Esophagus squamous epithelium (tissue), 5 donors: ENCODE measurements at places on chromosomes 3 and 15.

DNA sequence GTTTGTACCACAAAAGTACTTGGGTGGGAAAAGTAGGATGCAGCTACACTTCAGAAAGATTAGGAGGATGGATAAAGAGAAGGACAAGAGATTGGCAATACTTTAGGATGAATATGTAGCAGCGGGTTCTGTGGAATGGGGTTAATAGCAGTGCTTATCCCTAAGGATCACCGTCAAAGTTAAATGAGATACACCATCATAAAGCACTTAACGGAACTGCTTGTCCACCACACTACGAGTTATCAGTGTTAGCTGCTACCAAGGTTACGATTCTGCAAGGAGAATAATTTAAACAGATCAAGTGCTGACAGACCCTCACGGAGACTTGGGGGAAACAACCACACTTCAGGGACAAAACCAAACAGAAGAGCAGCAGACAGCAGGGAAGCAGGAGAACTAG is 963 bp downstream of the SHQ1 start:
- DNase-seq: no peak

DNA sequence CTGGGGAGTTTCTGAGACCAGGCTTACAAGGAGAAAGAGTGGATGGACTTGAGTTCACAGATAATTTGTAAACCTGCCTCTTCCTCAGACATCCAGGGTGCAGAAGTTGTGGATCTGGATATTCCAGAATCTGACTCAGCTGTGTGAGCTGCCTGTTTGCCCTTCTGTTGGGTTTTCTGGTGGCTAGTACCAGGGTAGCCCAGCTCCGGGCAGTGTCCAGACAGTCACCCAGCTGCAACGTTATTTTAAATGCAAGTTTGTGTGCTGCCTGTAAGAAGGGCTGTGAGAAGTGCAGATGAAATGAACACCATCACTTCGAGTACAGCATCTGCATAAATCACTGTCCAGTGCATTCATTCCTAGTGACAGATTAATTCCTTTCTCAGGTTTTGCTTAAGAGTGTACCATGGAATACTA is 1053.0 kb downstream of the TUSC7 start:
- DNase-seq: no peak

GRCh38 chr3:126685021-126685420 is 19.0 kb upstream of the CHCHD6 start:
- no peak for DNase-seq

- no peak for DNase-seq
These were observed 130.0 kb upstream of the KCNMB2 start for GRCh38 chr3:178406206-178406605.

- no peak for DNase-seq
These were observed 26.2 kb downstream of the RARB start for GRCh38 chr3:25454005-25454927.

- no peak for DNase-seq
These were observed 121.3 kb downstream of the RPLP1 start for GRCh38 chr15:69573815-69574475.

GRCh38 chr15:31328969-31329639 is 2.5 kb downstream of the KLF13 start:
- DNase-seq: no peak

DNA sequence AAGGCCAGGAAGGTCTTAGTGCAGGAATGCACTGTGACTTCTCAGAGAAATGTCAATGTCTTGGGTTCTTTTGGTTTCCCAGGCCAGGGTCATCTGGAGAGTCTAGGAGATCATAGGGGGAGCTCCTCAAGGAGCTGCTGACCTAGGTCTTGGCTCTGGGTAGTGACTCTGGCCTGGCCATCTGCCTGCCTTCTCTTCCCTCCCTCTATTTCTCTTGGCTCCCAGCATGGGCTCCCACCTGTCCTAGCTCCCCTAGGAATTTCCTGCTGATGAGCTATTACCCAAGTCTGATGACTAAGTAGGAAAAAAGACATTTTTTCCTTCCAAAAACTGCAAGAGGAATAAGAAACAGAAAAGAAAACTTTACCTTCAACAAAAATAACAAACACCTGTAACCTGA is 57.4 kb downstream of the BSN start:
- no peak for DNase-seq

- no peak for DNase-seq
These were observed 46.0 kb downstream of the RARB start for GRCh38 chr3:25474052-25474451.

- no peak for DNase-seq
These were observed 377.8 kb upstream of the POU1F1 start for GRCh38 chr3:87654184-87654583.

- DNase-seq: no peak
These were observed 24.1 kb downstream of the ALS2CL start for GRCh38 chr3:46669191-46669999.

DNA sequence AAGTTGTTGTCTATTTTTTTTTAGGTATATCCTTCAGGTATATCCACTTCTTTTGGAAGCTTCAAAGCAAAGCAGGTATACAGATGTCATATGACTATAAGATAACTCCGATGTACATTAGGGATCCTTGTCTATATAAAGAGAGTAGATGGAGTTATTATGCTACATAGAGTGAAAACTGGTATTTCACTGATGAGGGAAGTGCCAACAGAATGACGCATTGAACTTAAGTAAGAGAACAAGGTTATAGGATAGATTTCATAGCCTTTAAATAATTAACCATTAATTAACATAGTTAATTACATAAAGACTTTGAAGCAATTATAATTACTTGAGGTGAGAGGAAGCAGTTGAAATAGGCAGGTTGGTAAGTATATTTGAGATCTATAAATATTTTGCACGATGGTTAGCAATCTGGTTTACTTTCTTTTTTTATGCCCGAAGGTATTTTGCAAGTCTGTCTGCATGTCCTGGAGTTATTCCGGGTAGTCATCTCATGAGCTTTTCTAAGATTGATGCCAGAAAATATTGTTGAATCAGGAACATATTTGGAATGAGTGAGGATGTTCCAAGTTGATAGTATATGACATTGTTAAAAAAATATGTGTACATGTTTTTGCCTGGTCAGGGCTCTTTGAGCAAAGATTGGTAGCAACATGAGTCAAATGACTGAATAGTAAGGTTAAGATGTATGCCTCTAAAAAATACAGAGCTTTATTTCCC is 299.5 kb upstream of the KCNMB2 start:
- DNase-seq: no peak

DNA sequence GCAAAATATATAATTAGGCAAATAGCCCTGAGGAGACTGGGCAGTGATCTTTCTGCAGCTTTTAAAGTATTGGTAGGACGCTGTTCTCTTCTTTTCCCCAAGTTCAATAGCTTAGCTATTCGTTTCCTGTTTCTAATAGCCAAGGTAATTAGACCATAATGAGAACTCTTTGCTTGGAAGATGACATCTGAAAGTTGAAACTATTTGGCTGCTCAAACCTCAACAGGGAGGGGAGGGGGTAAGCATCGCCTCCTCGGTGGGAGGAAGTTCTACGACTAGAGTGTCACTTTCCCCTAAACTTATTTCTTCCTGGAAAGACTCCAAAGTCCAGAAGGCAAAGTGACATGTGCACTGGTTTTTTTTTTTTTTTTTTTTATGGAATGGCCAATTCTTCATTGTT is 22.8 kb upstream of the ALDH1A3 start:
- no peak for DNase-seq

DNA sequence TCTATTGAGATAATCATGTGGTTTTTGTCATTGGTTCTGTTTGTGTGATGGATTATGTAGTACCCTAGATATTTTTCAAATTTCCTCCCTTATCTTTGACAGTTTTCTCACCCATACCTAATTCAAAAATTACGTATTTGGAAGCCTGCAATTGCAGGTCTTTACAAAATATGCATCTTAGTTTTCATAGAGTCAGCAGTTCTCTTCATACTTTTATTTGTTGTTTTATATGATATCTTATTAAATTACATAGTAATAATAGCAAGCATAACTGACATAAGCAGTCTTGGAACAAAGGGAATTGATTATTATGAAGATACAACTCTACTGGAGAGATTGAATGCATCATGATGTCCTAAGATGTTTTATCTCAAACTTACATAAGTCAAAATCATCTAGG is 215.3 kb upstream of the CHRM5 start:
- no peak for DNase-seq

GRCh38 chr3:54122324-54123002 is at the start of gene CACNA2D3:
CACNA2D3 (plus strand) TSS chr3:54122552.
- DNase-seq: no peak

DNA sequence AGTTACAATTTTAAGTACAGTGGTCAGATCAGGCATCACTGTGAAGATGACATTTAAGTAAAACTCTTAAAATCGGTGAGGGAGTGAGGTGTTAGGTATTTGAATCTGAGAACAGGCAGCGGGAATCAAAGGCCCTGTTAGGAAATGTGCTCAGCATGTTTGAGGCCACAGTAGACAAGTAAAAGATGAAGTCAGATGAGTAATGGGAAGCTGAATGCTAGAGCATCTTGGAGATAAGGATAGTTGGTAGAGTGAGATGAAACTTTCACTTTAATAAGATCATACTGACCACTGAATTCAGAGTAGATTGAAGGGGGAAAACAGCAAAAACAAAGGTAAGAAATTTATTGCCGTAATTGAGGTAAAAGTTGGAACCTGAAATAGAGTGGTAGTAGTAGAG is 61.6 kb downstream of the DCBLD2 start:
- DNase-seq: no peak

- DNase-seq: no peak
These were observed 34.2 kb upstream of the PRR23E start for GRCh38 chr3:127158614-127159229.

GRCh38 chr3:51686512-51687215 is 15.6 kb downstream of the TEX264 start:
- DNase-seq: no peak

- no peak for DNase-seq
These were observed 36.0 kb downstream of the ATP13A5 start for GRCh38 chr3:193342551-193342950.

DNA sequence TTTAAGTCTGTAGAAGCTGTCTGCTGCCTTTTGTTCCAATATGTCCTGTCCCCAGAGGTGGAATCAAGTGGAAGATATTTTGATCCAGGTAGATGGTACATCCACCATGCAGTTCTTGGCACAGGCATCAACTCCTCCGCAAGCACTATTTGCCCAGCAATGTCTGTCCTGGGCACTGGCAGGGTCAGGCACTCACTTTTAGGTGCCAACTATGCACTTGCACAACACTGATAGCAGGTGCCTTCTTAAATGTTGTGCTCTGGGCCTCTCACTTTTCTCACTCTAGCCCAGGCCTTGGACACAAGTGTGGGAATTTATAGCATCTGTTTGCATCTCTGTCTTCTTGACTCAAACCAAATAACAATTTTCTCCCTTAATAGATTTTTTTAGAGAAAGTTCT is 140.5 kb upstream of the UBE2E2 start:
- no peak for DNase-seq

DNA sequence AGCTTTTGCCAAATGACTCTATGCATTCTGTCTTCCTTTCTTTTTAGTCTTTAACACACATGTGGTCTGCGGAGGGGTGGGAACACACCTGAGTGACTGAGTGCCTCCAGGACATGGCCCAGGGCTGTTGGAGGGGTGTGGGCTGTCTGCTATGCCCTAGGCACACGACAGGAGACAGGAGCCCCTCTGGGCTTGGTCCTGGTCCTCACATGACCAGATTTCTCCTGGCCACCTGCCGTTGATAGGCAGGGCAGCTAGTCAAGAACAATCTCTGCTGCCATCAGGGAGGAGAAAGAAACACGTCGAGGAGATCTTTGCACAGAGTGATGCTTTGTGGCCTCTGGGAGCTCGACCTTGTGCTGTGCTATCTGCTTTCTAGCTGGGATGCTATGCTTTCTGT is 176.6 kb downstream of the KLF13 start:
- DNase-seq: no peak
